ENCODE measurements at places on chromosomes 6 and 20.

- no peak for DNase-seq
Measured at GRCh38 chr20:53099856-53100255, 127.7 kb downstream of the TSHZ2 start.

DNA sequence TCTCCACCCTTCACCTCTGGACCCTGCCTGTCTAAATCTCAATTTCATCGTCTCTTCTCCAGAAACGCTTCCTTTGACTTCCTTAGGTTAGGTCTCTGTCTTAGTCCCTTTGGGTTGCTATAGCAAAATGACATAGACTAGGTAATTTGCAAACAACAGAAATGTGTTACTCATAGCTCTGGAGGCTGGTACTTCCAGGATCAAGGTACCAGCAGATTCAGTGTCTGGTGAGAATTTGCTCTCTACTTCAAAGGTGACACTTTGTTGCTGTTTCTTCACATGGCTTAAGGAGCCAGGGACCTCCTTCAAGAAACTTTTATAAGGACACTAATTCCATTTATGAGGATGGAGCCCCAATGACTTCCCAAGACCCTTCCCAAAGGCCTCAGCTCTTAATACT lies 145.1 kb upstream of the IMPG1 start:
- no peak for DNase-seq

DNA sequence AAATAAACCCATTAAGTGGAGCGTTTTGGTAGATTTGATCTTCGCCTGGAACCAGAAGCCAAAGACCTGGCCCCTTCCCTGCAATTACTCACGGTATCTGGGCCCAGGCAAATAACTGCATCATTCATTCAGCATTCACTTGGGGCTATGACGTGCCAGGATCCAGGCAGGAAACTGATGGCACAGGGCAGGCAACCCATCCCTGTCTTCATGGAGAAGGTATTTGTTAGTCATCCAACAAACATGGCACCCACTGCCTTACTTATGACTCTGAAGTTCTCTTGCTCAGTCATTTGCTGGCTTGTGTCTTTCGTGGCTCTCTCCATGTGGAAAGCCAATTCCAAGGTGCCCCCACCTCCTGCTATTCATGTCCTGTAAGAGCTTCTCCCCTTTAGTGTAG lies 232.4 kb downstream of the BMP7 start:
- no peak for DNase-seq

DNA sequence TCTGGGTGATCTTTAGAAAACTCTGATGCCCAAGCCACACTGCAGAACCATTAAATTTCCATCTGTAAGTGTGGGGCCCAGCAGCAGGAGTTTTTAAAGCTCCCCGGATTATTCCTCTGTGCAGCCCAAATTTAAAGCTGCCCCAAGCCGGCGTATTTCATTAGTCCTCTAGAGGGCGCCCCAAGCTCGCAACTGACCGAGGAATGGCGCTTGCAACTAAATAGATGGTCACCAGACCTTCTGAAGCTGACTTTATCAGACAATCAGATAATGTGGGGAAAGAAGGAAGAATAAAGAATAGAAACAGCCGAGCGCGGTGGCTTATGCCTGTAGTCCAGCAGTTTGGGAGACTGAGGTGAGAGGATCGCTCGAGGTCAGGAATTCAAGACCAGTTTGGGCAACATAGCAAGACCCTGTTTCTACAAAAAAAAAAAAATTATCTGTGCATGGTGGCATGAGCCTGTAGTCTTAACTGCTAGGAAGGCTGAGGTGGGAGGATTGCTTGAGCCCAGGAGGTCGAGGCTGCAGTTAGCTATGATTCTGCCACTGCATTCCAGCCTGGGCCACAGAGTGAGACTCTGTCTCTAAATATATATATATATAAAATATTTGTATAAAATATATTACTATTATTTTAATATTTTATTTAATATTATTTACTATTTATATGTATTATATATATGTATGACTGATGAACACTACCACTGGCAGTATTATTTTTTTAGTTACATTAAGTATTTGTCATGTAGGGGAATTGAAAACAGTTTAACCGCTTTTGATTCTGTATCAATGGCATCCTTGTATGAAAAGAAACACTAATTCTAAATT lies 56.0 kb downstream of the OTOR start:
- peak; percentile 19 for DNase-seq

- no peak for DNase-seq
Measured at GRCh38 chr20:20621195-20621594, 91.2 kb downstream of the RALGAPA2 start.

- no peak for DNase-seq
Measured at GRCh38 chr6:160861824-160862223, 129.7 kb upstream of the MAP3K4 start.

DNA sequence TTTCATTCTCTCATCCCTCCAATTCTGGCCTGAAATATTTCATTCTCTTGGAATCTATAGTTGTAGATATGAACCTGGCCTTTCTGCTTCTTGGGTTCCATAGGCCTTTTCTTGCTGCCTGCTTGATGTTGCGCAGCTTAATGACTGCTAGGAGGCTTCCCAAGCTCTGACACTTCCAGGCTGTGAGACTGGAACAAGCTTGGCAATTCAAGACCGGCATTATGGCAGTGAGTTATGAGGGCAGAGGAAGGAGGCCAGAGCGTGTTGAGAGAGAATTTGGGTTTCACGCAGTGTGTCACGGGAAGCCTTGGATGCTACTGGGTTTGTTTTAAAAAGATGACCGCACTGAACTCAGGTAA lies 948 bp upstream of the DNAJC5 start:
- DNase-seq: no peak

DNA sequence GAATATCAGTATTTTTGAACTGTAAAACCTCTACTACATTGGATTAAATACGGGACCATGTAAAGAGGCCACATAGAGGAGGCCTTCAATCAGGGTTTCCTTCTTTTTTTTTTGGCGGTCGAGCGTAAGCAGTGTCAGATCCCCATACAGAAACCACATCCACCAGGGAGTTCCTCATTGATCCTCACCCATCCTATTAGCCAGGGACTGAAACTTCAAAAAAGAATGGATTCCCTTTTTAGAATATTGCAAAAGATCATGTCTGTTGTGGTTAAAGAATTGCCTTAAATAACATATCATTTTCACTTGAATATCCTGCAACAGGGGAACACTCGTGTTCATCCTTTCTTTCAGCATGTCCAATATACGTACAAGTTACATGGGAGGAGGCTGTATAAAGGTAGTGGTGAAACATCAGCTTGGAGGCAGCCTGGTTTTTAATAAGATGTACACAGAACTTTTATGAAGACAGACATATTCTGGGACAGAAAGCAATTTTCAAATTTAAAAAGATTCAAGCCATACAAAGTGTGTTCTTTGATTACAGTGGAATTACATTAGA lies 96.1 kb downstream of the PPP1R14C start:
- DNase-seq: no peak

- no peak for DNase-seq
Measured at GRCh38 chr6:159578629-159579028, 114.4 kb downstream of the SOD2 start.

GRCh38 chr6:128767705-128768104 lies 115.2 kb upstream of the LAMA2 start:
- no peak for DNase-seq

DNA sequence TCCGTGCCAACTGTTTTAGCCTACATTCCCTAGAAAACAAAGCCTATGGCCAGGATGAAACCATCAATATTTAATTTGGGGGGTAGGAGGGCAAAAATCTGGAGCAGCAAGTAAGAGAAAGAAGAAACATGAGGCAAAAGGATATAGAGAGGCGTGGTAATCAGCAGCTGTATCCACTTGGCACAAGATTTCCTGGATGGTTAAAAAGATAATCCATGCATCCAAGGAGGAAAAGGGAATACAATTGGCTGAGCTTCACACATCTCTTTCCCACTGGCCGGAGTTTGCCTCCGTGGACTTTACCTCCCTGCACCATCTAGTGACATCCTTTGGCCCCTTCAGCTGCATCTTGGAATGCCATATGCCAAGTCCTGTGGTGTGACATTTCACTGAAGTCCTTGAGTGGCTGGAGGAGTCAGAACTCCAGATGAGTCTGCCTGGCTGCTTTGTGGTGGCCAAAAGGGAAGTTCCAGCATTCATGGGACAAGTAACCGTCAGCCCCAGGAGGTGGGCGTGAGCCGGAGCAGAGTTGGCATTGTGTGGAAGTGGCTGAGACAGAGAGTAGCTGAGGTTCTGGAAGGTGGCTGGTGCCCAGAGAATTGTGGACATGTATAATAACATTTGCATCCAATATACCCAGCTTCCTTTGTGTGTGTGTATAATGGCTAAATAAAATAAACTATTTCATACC lies 13.7 kb upstream of the TMX4 start:
- no peak for DNase-seq

Measured in cerebellar nuclear complex (tissue), 1 donor.